Activated CD8-positive, alpha-beta T cell treated with anti-CD3 and anti-CD28 coated beads, Interleukin-2, amount 10 ng/mL, durations not matched to agents 7 days and 5 days (primary cell): ENCODE measurements at places on chromosomes 11 and 22. TPM values are rescaled to one million over a fixed set of nuclear protein-coding genes. Genes with fewer than 3 reads are reported as not detected.

The CCDC87 gene
- 0.70 TPM for total RNA-seq

- no peak overlapping the region for H3K4me3 ChIP-seq
- DNase-seq: no peak
- no peak overlapping the region for H3K27ac ChIP-seq
These were observed 9.5 kb downstream of the LTO1 start for GRCh38 chr11:69665669-69666068.

- H3K4me1 ChIP-seq: peaks cover 10% of the 10 kb centered on the region
- no peak for DNase-seq
- no peak overlapping the region for H3K27ac ChIP-seq
- H3K27me3 ChIP-seq: no peaks in the 10 kb centered on the region
- H3K36me3 ChIP-seq: peaks cover 53% of the 10 kb centered on the region
These were observed 101.9 kb upstream of the OR4B1 start for GRCh38 chr11:48114740-48115139.

The CNTN5 gene
- not detected for total RNA-seq

DNA sequence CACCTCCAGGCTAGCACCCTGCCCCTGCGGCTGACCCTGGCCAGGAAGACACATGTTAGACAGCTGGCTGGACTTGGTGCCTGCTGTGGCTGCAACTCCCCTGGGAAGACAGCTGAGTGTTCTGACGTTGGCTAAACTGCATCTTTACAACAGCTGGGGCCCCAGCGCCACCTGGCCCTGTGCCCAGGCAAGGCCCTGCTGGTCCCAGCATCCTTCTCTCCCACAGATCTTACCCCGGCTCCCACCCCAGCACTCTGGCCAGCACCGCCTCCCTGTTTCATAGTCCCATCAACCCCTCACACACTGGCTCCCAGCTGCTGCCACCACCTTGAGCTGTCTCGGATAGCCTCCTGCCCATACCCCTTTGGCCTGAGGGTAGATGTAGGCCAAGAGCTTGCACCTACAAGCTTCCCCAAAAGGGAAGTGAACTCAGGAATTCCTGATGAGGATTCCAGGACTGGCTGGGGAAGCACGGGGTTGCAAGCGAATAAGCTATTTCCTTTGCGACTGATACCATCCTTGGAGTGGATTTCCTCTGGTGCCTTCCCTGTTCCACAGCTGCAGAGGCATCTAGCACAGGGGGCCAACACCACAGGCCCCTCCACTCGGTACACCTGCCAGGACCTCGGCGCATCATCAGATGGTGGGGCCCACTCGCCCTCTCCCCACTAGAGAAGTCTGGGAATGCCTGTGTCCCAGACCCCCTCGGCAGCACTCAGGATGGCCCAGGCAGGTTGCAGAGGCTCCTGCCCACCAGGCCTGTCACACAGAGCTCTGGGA, 28.5 kb downstream of the RSPH14 start:
- no peak overlapping the region for H3K4me3 ChIP-seq
- no peaks in the 10 kb centered on the region for H3K27me3 ChIP-seq
- no peaks in the 10 kb centered on the region for H3K36me3 ChIP-seq
- no peaks in the 10 kb centered on the region for H3K4me1 ChIP-seq
- no peak for DNase-seq
- H3K27ac ChIP-seq: peak overlapping the region; percentile 52

DNA sequence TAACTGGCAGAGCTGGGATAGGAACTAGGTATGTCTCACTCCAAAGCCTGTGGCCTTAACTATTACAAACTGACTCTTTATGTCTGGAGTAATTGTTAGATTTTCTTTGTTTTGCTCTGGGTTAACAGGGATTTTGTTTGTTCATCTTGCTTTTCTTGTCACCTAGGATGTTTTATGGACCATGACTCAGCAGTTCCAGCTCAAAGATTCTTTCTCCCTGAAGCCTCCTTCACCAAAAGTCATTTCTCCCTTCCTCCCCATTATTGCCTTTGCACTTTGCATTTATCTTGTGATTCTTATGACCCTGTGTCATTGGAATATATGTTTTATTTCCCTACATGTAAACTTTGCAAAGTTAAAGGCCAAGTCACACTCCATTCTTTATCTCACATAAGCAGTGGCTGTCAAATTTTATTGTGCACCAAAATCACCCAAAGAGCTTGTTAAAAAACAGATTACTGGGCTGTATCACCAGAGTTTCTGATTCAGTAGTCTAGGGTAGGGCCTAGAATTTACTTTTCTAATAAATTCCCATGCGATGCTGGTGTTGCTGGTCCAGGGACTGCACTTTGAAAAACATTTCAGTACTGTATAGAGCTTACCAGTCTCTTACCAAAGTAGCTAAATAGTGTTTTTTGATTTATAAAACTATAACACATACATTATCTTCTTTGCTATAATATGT, 327.7 kb downstream of the DLG2 start:
- no peak for DNase-seq
- H3K27me3 ChIP-seq: no peaks in the 10 kb centered on the region
- H3K4me1 ChIP-seq: no peaks in the 10 kb centered on the region
- no peaks in the 10 kb centered on the region for H3K36me3 ChIP-seq

DNA sequence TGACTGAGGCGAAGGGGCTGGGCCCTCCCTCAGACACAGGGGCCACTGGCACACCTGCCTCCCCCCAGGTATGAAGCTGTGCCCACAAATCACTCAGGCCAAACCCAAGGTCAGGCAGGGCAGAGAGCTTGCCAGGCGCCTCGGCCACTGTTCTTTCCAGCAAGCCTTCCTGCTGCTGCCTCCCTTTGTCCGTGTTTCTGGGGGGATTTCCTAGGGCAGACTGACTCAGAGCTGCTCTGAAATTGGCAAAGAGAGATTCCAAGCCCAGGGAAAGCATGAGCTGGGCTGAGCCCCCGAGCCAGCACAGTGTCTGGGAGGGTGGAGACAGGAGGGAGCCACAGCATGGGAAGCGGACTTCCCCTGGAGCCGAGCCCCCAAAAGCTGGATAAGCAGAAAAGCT, 33.2 kb downstream of the PPP2R1B start:
- peaks cover 7% of the 10 kb centered on the region for H3K36me3 ChIP-seq
- no peak overlapping the region for H3K27ac ChIP-seq
- H3K4me1 ChIP-seq: no peaks in the 10 kb centered on the region

DNA sequence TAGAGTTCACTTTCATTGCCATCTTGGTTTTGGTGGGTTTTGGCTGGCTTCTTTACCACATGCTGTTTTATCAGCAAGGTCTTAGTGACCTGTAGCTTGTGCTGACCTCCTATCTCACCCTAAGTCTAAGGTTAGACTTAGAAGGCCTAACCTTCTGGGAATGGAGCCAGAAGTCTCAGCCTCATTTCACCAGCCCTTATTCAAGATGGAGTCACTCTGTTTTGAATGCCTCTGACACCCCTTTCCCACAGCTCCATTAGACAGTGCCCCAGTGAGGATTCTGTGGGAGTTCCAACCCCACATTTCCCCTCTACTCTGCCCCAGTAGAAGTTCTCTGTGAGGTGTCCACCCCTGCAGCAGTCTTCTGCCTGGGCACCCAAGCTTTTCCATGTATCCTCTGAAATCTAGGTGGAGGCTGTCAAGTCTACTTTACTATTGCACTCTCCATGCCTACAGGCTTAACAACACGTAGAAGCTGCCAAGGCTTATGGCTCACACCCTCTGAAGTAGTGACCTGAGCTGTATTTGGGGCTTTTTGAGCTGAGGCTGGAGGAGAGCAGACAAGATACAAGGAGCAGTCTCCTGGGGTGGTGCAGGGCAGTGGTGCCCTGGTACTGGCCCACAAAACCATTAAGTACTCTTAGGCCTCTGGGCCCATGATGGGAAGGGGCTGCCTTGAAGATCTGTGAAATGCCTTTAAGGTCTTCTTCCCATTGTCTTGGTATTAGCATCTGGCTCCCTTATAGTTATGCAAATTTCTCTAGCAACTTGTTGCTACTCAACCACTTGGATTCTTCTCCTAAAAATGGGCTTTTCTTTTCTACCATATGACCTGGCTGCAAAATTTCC, 65.9 kb upstream of the SC5D start:
- no peaks in the 10 kb centered on the region for H3K36me3 ChIP-seq
- peaks cover 35% of the 10 kb centered on the region for H3K27me3 ChIP-seq
- no peak overlapping the region for H3K27ac ChIP-seq
- no peaks in the 10 kb centered on the region for H3K4me1 ChIP-seq
- no peak overlapping the region for H3K4me3 ChIP-seq

- no peak overlapping the region for H3K27ac ChIP-seq
- H3K4me3 ChIP-seq: no peak overlapping the region
- no peaks in the 10 kb centered on the region for H3K27me3 ChIP-seq
- no peaks in the 10 kb centered on the region for H3K36me3 ChIP-seq
- no peaks in the 10 kb centered on the region for H3K4me1 ChIP-seq
These were observed 165.6 kb upstream of the NAV2 start for GRCh38 chr11:19547044-19547443.

- H3K27me3 ChIP-seq: peaks cover 16% of the 10 kb centered on the region
- H3K4me3 ChIP-seq: no peak overlapping the region
- no peak for DNase-seq
These were observed 116.8 kb upstream of the BMAL1 start for GRCh38 chr11:13160806-13161205.

DNA sequence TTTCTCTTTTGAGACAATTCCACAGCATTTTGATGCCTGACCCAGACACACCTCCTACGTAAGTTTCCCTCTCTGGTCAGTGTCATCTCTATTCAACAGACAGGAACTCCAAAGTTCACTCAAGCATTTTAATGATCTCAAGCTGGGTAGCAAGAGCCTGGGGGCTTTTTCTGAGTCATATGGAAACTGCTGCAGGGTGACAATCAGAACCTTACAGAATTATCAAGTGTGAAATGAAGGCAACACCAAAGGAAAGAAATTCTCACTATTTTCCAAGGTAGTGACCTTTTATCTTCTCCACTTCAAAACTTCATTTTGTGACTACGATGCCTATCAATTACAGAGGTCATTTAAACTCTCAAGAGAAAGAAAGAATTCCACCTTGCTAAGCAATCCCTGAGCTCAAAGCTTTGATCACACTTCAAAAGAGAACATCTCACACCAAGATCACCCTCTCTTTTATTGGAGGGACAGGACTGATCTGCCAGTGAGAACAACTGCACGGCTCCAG, 229.0 kb upstream of the ZC3H12C start:
- H3K27ac ChIP-seq: no peak overlapping the region
- no peaks in the 10 kb centered on the region for H3K27me3 ChIP-seq
- H3K4me3 ChIP-seq: no peak overlapping the region
- no peaks in the 10 kb centered on the region for H3K36me3 ChIP-seq

The OR10A5 gene
- not detected for total RNA-seq
